ENCODE measurements at places on chromosomes 3 and 15. TPM values are rescaled to one million over a fixed set of nuclear protein-coding genes. Genes with fewer than 3 reads are reported as not detected.

DNA sequence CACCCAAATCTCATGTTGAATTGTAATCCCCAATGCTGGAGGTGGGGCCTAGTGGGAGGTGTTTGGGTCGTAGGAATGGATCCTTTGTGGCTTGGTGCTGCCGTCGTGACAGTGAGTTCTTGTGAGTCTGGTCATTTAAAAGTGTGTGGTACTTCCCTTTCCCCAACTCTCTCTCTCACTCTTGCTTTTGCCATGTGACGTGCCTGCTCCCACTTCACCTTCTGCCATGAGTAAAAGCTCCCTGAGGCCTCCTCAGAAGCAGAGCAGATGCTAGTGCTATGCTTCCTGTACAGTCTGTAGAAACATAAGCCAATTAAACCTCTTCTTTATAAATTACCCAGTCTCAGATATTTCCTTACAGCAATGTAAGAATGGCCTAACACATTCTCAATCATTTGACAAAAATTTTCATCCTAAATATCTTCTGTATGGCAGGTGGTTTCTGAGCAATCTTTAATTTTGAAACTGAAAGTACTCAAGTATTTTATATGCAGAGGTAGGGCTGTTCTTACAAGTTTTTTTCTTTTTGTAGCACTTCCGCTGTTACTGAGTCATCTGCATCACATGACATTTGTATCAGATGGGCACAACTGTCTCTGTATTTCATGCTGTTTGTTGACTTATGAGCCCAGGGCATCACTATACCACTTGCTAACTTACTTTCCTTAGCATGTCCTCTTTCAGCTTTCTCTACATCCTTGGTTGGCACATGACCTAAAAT, 8.8 kb downstream of the RPL39L start:
- H3K4me1 ChIP-seq: peaks cover 38% of the 10 kb centered on the region
- H3K27ac ChIP-seq: peak overlapping the region; percentile 96
- no peaks in the 10 kb centered on the region for H3K27me3 ChIP-seq
- H3K4me3 ChIP-seq: peak overlapping the region; percentile 72
- peaks cover 55% of the 10 kb centered on the region for H3K36me3 ChIP-seq

- H3K4me3 ChIP-seq: no peak overlapping the region
- H3K27ac ChIP-seq: no peak overlapping the region
- peaks cover 22% of the 10 kb centered on the region for H3K27me3 ChIP-seq
- no peaks in the 10 kb centered on the region for H3K36me3 ChIP-seq
- DNase-seq: no peak
- no peaks in the 10 kb centered on the region for H3K4me1 ChIP-seq
Measured at GRCh38 chr3:182668974-182669373, 124.3 kb upstream of the ATP11B start.

- H3K4me3 ChIP-seq: no peak overlapping the region
- H3K4me1 ChIP-seq: no peaks in the 10 kb centered on the region
- no peaks in the 10 kb centered on the region for H3K36me3 ChIP-seq
- DNase-seq: no peak
- peaks cover 2% of the 10 kb centered on the region for H3K27me3 ChIP-seq
Measured at GRCh38 chr3:66017591-66017990, 21.1 kb downstream of the MAGI1 start.

CCR3 gene
- total RNA-seq: not detected

UMPS gene
- total RNA-seq: 65.6 TPM

Data from activated CD4-positive, alpha-beta T cell treated with anti-CD3 and anti-CD28 coated beads, Interleukin-2, amount 10 ng/mL, durations not matched to agents 24 days and 14 days (primary cell).